ENCODE measurements at places on chromosomes 1 and 21.

DNA sequence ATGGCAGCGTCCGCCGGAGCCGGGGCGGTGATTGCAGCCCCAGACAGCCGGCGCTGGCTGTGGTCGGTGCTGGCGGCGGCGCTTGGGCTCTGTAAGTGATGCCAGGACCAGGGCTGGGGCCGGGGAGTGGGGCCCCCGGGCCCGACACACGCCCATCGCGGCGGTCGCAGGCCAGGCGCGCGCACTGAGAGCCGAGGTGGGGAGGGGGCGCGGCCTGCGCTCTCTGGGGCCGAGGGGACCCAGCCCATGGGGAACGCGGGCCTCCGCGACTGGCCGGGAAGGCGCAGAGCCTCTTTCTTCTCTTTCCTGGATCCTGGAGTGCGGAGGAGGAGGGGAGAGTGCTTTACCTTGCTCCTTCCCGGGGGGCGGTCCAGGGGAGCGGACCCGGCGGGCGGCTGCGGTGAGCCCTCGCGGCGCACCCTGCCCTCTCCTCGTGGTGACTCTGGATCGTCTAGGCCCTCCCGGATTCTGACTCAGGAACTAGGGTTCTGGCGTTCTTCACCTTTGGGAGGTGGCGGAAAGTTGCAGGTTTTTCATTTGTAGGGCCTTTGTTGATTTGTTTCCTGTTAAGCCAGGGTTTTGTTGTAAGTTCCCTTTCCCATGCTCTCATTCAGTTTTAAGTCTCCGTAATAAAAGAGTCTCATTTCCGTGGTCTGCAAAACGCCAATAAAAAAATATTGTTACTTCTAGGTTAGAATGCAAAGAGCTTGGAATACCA lies 529 bp downstream of the MPZL1 start:
- no peaks in the 10 kb centered on the region for H3K36me3 ChIP-seq
- no peak for DNase-seq
- peak overlapping the region; percentile 83 for H3K4me3 ChIP-seq
- peaks cover 5% of the 10 kb centered on the region for H3K4me1 ChIP-seq
- H3K27me3 ChIP-seq, result no peaks in the 10 kb centered on the region

DNA sequence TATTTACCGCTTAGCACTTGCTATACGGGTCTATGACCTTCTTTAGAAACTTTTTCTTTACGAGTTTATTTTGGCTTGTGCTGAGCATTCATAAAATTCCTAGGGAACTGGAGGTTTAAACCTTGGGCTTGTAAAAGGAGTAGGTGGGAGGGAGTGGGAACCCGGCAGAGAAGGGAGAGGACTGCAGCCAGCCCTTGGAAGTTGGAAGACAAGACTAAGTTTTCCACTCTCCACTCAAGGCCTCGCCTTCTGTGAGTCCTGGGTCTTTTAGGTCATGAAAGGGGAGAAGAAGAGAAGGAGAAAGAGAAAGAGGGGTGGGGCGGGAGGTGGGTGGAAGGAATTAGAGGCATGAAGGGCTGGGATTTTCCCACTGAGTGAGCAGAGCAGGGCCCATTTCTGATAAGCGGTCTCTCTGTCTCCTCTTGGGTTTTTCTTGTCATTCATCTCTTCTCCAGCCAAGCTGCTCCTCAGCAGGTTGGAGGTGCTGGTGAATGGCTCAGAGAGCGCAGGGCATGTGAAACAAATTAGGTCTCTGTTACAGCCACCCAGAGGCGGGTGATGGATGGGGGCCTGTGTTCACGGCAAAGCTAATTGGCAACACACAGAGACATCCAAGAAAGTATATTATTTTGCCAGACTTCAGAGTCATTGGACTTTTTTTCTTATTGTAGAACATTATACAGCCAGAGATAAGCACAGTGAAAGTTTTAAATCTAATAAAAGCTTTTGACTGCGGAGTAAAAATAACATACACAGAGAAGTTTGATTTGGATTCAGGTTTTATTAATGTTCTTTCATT lies 247.3 kb downstream of the FOXD2 start:
- H3K4me1 ChIP-seq, result peaks cover 9% of the 10 kb centered on the region
- no peaks in the 10 kb centered on the region for H3K27me3 ChIP-seq
- no peak overlapping the region for H3K4me3 ChIP-seq
- no peak for DNase-seq
- no peak overlapping the region for H3K27ac ChIP-seq

DNA sequence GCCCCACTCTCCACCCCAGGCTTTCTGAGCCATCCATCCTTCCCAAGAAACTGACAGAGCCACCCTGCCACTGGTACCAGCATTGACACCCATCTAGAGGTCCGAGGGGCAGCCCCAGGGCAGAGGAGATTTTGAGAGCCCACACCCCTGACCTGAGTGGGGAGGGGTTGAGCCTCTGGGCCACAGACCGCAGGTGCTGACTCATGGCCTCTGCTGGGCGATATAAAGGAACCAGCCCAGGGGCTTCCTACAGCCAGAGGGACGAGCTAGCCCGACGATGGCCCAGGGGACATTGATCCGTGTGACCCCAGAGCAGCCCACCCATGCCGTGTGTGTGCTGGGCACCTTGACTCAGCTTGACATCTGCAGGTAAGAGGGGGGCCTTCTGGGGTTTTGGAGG lies at the start of gene PADI4:
Gene PADI4 (plus strand): TSS at position 252 of the 400 bp plus-strand sequence. CDS start 26 bp downstream, at position 278.
- no peak for DNase-seq
- no peaks in the 10 kb centered on the region for H3K36me3 ChIP-seq
- H3K27me3 ChIP-seq, result no peaks in the 10 kb centered on the region
- no peak within 1 kb of the TSS for H3K4me3 ChIP-seq
- no peak within 1 kb of the TSS for H3K27ac ChIP-seq

GRCh38 chr1:25716320-25716719 lies 83.7 kb upstream of the SELENON start:
- no peaks in the 10 kb centered on the region for H3K36me3 ChIP-seq
- no peak overlapping the region for H3K4me3 ChIP-seq
- no peak for DNase-seq
- H3K27me3 ChIP-seq, result peaks cover 1% of the 10 kb centered on the region
- no peak overlapping the region for H3K27ac ChIP-seq
- no peaks in the 10 kb centered on the region for H3K4me1 ChIP-seq

GRCh38 chr1:178385662-178386061 lies 111.1 kb downstream of the CLEC20A start:
- H3K4me1 ChIP-seq, result no peaks in the 10 kb centered on the region
- H3K27me3 ChIP-seq, result no peaks in the 10 kb centered on the region
- no peak overlapping the region for H3K4me3 ChIP-seq
- no peak overlapping the region for H3K27ac ChIP-seq
- H3K36me3 ChIP-seq, result no peaks in the 10 kb centered on the region

GRCh38 chr1:151888972-151889570 lies 20.2 kb downstream of the THEM4 start:
- H3K27me3 ChIP-seq, result no peaks in the 10 kb centered on the region
- no peak overlapping the region for H3K4me3 ChIP-seq
- no peaks in the 10 kb centered on the region for H3K4me1 ChIP-seq
- H3K36me3 ChIP-seq, result no peaks in the 10 kb centered on the region
- no peak overlapping the region for H3K27ac ChIP-seq
- DNase-seq, result no peak

- no peak for DNase-seq
- no peaks in the 10 kb centered on the region for H3K36me3 ChIP-seq
- no peaks in the 10 kb centered on the region for H3K4me1 ChIP-seq
- H3K27ac ChIP-seq, result no peak overlapping the region
- H3K27me3 ChIP-seq, result no peaks in the 10 kb centered on the region
Measured at GRCh38 chr21:31837618-31838390, 35.0 kb upstream of the HUNK start.

GRCh38 chr1:96016219-96016618 lies 705.4 kb upstream of the PTBP2 start:
- no peak overlapping the region for H3K27ac ChIP-seq
- no peak overlapping the region for H3K4me3 ChIP-seq
- DNase-seq, result no peak
- H3K27me3 ChIP-seq, result no peaks in the 10 kb centered on the region
- no peaks in the 10 kb centered on the region for H3K4me1 ChIP-seq
- no peaks in the 10 kb centered on the region for H3K36me3 ChIP-seq

DNA sequence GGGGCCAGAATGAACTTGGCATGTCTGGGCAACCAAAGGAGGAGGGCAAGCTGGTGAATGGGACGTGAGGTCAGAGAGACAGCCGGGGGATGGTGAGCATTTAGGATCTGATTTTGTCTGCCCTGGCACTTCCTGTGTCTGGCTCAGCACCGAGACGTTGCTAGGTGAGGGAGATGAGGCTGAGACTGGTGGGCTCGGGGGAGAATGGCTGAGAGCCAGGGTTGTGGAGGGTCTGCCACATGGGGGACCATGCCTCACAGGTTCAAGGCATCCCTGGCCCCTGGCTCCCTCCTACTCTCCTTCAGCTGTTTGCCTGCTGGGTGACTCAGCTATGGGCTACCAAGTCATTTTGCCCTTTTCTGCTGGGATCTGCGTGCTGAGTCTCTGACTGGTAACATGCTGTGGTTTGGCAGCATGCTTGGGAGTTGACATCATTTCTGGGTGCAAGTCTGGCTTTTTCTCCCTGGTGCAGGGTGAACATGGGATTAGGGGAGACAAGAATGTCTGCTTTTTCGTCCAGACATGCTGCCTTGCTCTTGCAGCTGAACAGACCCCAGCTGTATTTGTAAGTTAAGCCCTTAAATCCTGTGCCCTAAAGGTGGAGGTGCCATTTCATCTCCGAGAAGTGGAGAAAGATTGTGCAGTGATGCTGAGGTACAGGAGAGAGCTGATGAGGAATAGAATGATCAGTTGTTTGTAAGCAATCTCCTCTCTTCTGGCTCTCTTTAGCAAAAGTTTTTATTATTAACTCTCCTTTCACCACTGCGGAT lies 17.6 kb downstream of the GALNT2 start:
- H3K36me3 ChIP-seq, result no peaks in the 10 kb centered on the region
- no peak for DNase-seq
- peaks cover 6% of the 10 kb centered on the region for H3K4me1 ChIP-seq
- no peaks in the 10 kb centered on the region for H3K27me3 ChIP-seq
- H3K27ac ChIP-seq, result no peak overlapping the region

GRCh38 chr1:49197081-49197480 lies 420.4 kb upstream of the BEND5 start:
- H3K4me3 ChIP-seq, result no peak overlapping the region
- no peaks in the 10 kb centered on the region for H3K36me3 ChIP-seq
- no peaks in the 10 kb centered on the region for H3K4me1 ChIP-seq
- DNase-seq, result no peak
- no peak overlapping the region for H3K27ac ChIP-seq
- no peaks in the 10 kb centered on the region for H3K27me3 ChIP-seq

- peaks cover 17% of the 10 kb centered on the region for H3K4me1 ChIP-seq
- no peaks in the 10 kb centered on the region for H3K27me3 ChIP-seq
- no peaks in the 10 kb centered on the region for H3K36me3 ChIP-seq
- no peak for DNase-seq
- no peak overlapping the region for H3K4me3 ChIP-seq
Measured at GRCh38 chr1:203551550-203551949, 57.6 kb downstream of the OPTC start.

DNA sequence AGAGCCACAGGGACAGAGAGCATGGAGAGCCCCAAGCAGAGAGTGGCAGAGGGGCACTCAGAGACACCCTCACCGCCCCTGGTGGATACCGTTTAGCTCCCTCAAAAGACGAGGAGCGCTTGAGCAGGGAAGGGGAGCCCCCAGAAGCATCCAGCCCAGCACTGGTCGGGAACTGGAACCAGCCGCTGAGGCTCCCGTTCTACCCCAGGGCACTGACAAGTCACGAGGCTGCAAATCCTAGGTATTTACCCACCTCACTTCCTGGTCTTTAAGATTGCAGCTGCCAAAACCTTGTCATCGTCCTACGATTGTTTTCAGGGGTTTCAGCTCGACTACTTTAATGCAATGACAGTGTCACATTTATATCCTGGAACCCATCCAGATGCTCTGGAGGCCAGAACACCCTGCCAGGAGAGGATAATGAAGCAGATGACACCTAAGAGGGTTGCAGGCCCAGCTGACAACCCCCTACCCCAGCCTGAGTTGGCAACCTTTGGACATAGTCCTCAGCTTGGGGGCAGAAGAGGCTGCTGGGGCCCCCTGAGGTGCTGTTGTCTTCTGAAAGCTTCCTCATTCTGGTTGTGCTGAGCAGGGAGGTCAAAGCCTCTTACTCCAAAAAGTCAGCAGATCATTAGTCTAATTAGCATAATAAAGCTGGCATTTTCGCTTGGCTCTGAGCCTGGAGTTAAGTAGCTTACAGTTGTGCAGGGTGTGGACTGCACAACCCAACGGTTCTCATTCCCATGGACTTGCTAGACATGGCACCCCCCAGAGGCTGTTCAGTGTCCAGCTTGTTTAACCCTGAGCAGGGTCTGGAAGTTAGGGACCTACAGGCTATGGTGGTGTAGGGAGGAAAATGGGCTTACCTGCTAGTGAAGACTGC lies 20.6 kb upstream of the BACE2 start:
- no peaks in the 10 kb centered on the region for H3K36me3 ChIP-seq
- H3K27ac ChIP-seq, result no peak overlapping the region
- no peaks in the 10 kb centered on the region for H3K27me3 ChIP-seq

DNA sequence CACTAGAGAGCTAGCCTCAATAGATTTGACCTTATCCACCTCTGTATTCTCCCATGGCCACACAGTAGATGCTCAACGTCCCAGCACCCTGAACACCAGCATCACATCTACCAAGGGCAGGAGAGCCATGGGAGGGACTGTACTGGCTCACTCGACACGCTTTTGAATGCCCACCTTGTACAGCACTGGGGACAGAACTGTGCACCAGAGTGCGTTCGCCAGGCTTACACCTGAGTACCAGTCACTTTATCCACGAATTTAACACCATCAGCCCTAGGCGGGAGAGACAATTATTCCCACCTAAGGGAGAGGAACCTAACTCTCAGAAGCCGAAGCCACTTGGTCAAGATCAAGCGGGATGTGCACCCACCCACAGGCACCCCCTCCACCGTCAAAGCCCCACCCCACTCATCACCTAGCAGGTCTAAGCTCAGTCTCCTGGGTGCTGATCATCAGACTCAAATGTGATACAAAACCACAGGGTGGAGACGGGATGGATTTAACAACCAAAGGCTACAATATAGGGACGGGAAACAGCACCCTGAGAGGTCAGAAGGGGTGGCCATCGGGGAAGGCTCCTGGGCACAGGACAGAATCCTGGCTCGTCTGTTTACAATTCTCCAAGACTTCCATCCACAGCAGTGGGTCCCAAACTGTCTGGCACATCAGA lies 110.5 kb downstream of the GLIS1 start:
- DNase-seq, result no peak
- no peaks in the 10 kb centered on the region for H3K27me3 ChIP-seq
- H3K4me1 ChIP-seq, result no peaks in the 10 kb centered on the region
- H3K4me3 ChIP-seq, result no peak overlapping the region

- H3K4me3 ChIP-seq, result no peak overlapping the region
- H3K36me3 ChIP-seq, result no peaks in the 10 kb centered on the region
- H3K27ac ChIP-seq, result no peak overlapping the region
- no peaks in the 10 kb centered on the region for H3K27me3 ChIP-seq
- H3K4me1 ChIP-seq, result no peaks in the 10 kb centered on the region
- peak; percentile 70 for DNase-seq
Measured at GRCh38 chr1:74504125-74504932, 8.1 kb downstream of the LRRC53 start.
